ENCODE measurements at places on chromosomes 6 and 20. TPM values are rescaled to one million over a fixed set of nuclear protein-coding genes. Genes with fewer than 3 reads are reported as not detected.

The SNAP91 gene
- 2.1 TPM for total RNA-seq

The SPEF1 gene
- not detected for total RNA-seq

The PCMTD2 gene
- total RNA-seq: 36.5 TPM

The HLA-DQA1 gene
- 1.0 TPM for total RNA-seq

Data from skeletal muscle tissue (tissue), 5 donors.